ENCODE measurements at places on chromosomes 1 and 21. TPM values are rescaled to one million over a fixed set of nuclear protein-coding genes. Genes with fewer than 3 reads are reported as not detected.

GRCh38 chr1:219927956-219928790 lies at the start of gene SLC30A10:
TSS of gene SLC30A10 (minus strand) at chr1:219928557. CDS start at chr1:219928440, 117 bp downstream.
- DNase-seq, result no peak

GRCh38 chr1:239422818-239423217 lies 36.5 kb downstream of the CHRM3 start:
- DNase-seq, result no peak

GRCh38 chr1:33182401-33182841 lies 578 bp upstream of the TRIM62 start:
- peak; percentile 34 for DNase-seq

The RAD54L gene
- 24.2 TPM for total RNA-seq

The AMY1C gene
- total RNA-seq, result not detected

The PTPRC gene
- total RNA-seq, result 4.5 TPM

The IGSF5 gene
- total RNA-seq, result not detected

Measured in M059J (cell line).